ENCODE measurements at places on chromosomes 2 and 18.

DNA sequence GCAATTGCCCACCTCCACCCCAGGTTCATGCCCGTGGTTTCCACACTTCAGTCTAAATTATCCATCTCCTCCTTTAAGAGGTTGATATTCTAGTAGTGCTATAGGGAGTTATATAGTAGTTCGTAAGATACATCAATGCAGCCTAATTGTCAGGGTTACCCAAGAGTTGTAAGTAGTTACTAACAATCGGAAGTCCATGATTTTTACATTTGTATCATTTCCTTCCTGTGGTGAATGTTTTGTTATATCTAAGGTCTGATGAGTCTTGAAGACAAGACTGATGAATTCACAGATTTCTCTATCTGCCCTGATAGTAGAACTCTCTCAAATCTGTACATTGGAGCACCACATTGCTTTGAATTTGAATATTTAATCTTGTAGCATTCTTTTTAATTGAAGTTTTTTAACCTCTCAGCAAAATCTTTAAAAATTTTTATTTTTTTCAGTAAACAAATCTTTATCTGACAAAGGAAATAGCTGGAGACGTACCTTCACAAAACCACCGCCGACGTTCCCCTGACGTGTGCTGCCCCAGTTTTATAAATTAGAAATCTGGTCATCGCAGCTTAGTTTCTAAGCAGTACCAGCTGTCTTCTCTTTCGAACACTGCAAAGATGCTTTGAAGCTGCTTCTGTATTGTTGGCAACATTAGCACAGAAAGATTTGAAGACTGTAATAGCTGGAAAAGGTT is 264.5 kb downstream of the SOCS6 start:
- DNase-seq, result no peak

GRCh38 chr2:99753505-99753904 is 263.7 kb upstream of the REV1 start:
- DNase-seq, result no peak

DNA sequence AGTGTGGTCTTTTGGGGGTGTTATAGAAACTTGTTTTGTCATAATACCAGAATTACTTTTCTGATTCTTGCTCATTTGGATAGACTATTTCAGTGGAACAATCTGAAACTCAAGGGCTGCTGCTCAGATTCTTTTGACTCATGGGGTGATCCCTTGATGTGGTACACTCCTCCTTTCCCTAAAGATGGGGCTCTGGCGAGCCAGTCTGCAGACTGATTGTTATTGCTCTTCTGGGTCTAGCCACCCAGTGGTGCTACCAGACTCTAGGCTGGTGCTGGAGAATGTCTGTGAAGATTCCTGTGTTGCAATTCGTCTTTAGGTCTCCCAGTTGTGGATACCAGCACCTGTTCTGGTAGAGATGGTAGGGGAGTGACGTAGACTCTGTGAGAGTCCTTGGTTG is 4.2 kb upstream of the MARS2 start:
- no peak for DNase-seq

DNA sequence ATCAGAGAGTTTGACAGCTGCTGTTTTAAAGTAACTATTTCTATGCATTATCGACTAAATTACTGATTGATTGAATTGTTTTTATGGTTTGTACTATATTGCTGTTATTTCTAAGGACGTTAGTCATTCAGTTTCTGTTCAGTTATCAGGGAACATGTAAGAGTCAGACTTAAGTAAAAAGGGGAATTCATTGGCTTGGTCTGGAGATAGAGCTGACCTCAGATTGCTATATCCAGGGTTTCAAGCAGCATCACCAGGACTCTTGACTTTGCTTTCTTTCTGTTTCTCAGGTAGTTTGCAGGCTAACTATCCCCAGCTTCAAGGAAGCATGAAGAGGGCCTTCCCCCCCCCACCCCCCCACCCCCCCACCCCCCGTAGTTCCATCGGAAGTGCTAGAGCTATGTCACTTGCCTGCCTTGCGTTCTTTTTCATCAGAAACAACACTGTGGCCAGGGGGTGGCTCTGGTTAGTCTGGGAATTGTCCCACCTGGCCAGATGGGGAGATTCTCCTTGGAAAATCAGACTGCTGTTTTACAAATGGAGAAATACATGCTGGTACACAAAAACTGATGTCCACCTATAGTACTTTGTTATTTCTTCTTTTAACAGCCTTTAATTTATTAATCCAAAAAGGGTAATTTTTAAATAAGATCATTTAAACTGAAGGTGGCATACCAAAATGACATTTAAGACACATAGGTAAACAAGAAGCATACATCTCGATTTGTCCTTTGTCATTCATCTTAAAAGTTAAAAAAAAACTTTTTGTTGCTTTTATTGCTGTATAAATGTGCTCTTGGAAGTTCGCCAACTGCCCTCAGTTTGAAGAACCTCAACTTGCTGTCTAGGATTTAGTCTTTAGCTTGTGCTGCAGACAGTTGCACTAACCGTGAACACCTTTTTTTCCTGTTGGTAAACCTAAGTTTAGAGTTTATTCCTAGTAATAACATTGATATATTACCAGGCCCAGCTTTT is 9.4 kb downstream of the SMAD4 start:
- DNase-seq, result no peak

DNA sequence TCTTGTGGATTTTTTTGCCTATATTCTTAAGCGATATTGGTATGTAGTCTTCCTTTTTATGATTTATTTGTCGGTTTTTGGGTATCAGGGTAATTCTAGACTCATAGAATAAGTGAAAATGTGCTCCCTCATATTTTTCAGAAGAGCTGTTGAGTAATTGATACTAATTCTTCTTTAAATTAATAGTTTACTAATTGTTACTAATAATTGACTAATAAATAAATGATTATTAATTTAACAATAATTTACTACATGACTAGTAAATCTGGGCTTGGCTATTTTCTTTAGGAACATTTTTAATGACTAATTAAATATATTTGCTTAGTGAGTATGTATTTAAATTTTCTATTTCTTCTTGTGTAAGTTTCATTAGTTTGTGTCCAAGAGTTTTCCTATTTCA is 325.0 kb downstream of the ADCYAP1 start:
- DNase-seq, result no peak

GRCh38 chr18:24056506-24056905 is 42.0 kb downstream of the TTC39C start:
- DNase-seq, result no peak
